ENCODE measurements at places on chromosomes 1 and 21. TPM values are rescaled to one million over a fixed set of nuclear protein-coding genes. Genes with fewer than 3 reads are reported as not detected.
A peak's percentile ranks its signal among the peaks of the same experiment; 100 is the strongest.

DNA sequence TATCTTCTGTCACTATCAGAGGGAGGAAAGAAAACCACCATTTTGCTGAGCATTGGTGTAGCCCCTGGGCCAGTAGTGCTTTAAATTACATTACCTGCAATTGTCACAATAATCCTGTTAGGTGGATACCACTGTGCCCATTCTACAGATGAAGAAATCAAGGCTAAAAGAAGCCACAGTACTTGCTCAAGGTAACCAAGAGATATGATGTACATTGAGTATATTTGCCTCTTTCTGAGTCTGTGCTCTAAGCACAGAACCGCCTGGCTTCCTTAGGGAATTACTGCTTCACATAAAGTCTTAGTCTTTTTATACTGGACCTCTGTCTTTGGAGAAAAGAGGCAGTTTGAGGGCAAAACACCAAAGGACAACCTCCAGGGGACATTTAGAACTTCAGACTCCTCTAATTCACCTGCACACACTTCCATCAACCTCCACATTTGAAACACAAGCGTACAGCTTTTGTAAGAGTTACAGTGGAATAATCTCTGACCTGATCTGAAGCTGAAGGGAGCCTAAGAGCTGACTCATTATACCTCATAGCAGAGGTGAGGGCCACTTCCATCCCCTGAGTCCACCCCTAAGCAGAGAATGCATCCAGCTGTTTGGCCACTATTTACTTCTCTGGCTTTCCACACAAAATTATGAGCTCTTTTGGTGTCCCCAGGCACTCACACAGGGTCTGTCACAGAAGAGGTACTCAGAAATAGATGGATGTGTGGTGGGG is 61.8 kb downstream of the PLPP3 start:
- no peak for DNase-seq

GRCh38 chr21:44701023-44701400 is 4.0 kb downstream of the KRTAP10-12 start:
- no peak for DNase-seq

GRCh38 chr1:16173447-16174260 is 17.8 kb upstream of the EPHA2 start:
- peak; percentile 91 for DNase-seq

INKA2 gene
- polyA plus RNA-seq: 1.8 TPM

GRCh38 chr1:78289603-78290002 is 201.2 kb upstream of the PTGFR start:
- DNase-seq: no peak

SERTAD4 gene
- polyA plus RNA-seq: 1.3 TPM

LCE1B gene
- polyA plus RNA-seq: not detected

DNA sequence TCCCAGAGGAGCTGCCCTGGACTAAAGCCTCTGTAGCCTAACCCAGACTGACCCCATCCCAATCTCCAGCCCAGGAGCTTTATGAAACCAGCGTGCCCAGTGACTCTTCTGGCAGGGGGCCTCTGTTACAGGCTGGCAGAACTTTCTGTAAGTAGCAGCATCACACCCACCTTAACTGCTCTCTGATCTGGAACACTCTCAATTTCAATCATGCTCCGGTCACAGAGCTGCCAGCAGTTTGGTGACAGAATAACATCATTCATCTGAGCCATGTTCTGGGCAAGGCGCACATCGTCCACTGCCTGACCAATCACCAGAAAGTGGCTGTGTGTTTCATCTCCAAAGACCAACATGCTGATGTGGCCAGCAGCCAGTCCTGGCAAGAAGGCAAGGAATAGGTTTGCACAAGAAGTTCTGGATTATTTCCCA is 14.7 kb downstream of the ADCY10 start:
- no peak for DNase-seq
